ENCODE measurements at places on chromosomes 3 and 15. TPM values are rescaled to one million over a fixed set of nuclear protein-coding genes. Genes with fewer than 3 reads are reported as not detected.

The ECE2 gene
- not detected for total RNA-seq

GRCh38 chr3:64187065-64187959 is 38.0 kb downstream of the PRICKLE2 start:
- no peak overlapping the region for H3K4me3 ChIP-seq
- no peaks in the 10 kb centered on the region for H3K27me3 ChIP-seq
- peak; percentile 94 for DNase-seq
- no peaks in the 10 kb centered on the region for H3K36me3 ChIP-seq
- peaks cover 23% of the 10 kb centered on the region for H3K4me1 ChIP-seq
- H3K27ac ChIP-seq = peak overlapping the region; percentile 74

GRCh38 chr3:133188996-133189395 is 150.8 kb downstream of the TMEM108 start:
- H3K36me3 ChIP-seq = no peaks in the 10 kb centered on the region
- no peaks in the 10 kb centered on the region for H3K27me3 ChIP-seq
- no peak for DNase-seq
- H3K27ac ChIP-seq = no peak overlapping the region
- H3K4me1 ChIP-seq = no peaks in the 10 kb centered on the region
- H3K4me3 ChIP-seq = no peak overlapping the region

The LRRC31 gene
- 27.0 TPM for total RNA-seq

The IL5RA gene
- total RNA-seq = 0.29 TPM

DNA sequence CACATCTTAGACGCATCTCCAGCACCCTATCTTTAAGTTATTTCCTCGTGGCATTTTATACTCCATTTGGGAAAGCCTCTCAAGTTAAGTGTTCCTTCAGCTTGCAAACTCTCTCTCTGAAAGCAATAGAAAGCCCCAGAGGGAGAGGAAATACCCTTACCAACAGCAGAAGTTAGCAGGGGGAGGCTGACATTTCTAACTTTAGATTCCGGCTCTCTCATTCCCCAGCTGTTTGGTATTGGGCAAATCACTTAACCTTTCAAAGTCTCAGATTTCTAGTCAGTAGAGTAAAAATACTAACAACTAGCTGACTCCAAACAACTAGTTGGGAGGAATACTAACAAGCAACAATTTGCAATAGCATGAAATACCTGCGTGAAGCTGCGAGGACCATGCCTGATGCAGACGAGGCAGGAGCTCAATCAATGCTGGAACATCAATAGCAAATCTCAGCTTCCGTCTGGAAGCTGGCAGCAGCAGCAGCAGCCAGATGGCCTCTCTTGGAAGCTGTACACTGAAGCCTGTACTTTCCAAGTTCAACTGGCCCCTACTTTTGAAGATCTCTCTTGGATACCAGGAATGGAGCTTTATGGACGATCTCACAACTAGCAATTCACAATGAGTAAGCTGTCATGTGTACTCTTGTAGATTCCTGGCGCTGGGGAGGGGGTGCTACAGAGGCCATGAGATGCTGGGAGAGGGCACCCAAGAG is 47.8 kb downstream of the THBS1 start:
- DNase-seq = no peak
- H3K27me3 ChIP-seq = no peaks in the 10 kb centered on the region
- no peaks in the 10 kb centered on the region for H3K36me3 ChIP-seq
- no peak overlapping the region for H3K27ac ChIP-seq
- H3K4me3 ChIP-seq = no peak overlapping the region

- no peaks in the 10 kb centered on the region for H3K36me3 ChIP-seq
- H3K4me3 ChIP-seq = no peak overlapping the region
- no peaks in the 10 kb centered on the region for H3K27me3 ChIP-seq
- no peak for DNase-seq
- H3K4me1 ChIP-seq = peaks cover 25% of the 10 kb centered on the region
Observed at GRCh38 chr3:195181741-195182469, 89.1 kb downstream of the XXYLT1 start.

The TPRG1 gene
- 1.2 TPM for total RNA-seq

- H3K36me3 ChIP-seq = no peaks in the 10 kb centered on the region
- no peaks in the 10 kb centered on the region for H3K4me1 ChIP-seq
- no peak overlapping the region for H3K27ac ChIP-seq
- H3K27me3 ChIP-seq = no peaks in the 10 kb centered on the region
- DNase-seq = no peak
Observed at GRCh38 chr3:98532709-98533571, 1.2 kb downstream of the GPR15 start.

The CNTN3 gene
- 4.9 TPM for total RNA-seq

GRCh38 chr3:61417352-61417751 is 144.0 kb upstream of the PTPRG start:
- H3K4me3 ChIP-seq = no peak overlapping the region
- H3K36me3 ChIP-seq = no peaks in the 10 kb centered on the region
- no peaks in the 10 kb centered on the region for H3K27me3 ChIP-seq
- H3K4me1 ChIP-seq = no peaks in the 10 kb centered on the region
- H3K27ac ChIP-seq = no peak overlapping the region
- peak; percentile 6 for DNase-seq
